ENCODE measurements at places on chromosomes 2 and 18. TPM values are rescaled to one million over a fixed set of nuclear protein-coding genes. Genes with fewer than 3 reads are reported as not detected.
A peak's percentile ranks its signal among the peaks of the same experiment; 100 is the strongest.

DNA sequence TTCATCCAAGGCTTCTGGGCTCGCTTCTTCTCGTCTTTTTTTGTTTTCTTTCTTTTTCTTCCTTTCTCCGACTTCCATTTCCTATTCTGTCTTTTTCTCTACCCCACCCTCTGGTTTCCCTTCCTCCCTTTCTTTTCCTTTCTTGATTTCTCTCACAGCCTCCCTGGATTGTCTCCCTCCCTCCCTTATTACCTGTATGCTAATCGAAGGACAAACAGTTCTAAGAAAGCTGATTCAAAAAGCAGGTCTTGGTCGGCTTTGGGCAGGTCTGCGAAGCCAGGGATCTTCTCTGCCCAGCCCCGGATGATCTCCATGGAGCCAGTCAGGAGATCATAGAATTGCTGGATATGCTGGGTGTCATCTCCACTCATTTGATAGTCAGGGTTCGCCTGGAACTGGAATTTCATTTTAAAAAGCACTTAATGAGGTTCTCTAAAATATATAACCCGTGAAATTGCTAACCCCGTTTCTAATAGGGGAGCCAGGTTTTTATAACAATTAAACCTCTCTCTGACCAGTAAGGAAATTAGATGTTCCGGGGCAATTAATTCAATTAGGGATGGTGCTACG is 5.9 kb downstream of the NR4A2 start:
- peaks cover 41% of the 10 kb centered on the region for H3K36me3 ChIP-seq
- H3K4me3 ChIP-seq: no peak overlapping the region
- H3K4me1 ChIP-seq: no peaks in the 10 kb centered on the region
- H3K27ac ChIP-seq: no peak overlapping the region
- H3K27me3 ChIP-seq: no peaks in the 10 kb centered on the region

POTEC gene
- not detected for total RNA-seq

DNA sequence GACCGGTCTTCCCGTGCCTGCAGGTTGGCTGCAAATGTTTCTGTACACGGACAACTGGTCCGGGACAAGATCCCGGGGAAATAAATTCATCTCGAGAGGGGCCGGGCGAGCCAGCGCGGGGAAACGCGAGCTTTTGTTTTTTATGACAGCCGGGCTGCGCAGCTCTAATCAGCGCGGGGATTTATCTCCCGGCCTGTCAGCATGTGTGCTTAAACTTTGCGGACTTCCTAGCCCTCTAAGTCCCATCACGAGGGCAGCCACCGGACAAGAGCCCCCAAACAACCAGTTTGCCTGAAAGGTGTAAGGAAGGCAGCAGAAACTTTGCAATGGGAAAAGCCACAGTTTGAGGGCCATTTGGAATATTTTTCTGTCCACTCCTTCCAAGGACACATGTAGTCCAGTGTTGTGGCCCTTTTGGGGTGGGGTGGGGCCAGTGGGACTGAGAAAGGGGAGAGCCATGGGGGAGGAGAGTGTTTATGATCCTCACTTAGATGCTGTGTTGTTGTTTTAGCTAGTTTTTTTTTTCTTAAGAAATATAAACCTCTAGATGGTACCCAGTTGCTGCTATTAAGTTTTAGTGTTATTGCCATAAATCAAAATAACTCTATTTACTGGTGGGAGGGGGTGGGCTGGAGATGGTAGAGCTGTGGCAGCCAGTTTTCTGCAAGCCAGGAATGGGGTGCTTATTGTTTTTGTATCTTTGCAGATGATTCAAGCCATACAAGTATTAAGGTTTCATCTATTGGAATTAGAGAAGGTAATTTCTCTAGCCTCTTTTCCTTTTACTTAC is 6.0 kb downstream of the MEIS1 start:
- H3K36me3 ChIP-seq: no peaks in the 10 kb centered on the region
- no peak for DNase-seq
- H3K27ac ChIP-seq: no peak overlapping the region
- H3K4me1 ChIP-seq: peaks cover 8% of the 10 kb centered on the region
- H3K4me3 ChIP-seq: no peak overlapping the region
- H3K27me3 ChIP-seq: no peaks in the 10 kb centered on the region

DNA sequence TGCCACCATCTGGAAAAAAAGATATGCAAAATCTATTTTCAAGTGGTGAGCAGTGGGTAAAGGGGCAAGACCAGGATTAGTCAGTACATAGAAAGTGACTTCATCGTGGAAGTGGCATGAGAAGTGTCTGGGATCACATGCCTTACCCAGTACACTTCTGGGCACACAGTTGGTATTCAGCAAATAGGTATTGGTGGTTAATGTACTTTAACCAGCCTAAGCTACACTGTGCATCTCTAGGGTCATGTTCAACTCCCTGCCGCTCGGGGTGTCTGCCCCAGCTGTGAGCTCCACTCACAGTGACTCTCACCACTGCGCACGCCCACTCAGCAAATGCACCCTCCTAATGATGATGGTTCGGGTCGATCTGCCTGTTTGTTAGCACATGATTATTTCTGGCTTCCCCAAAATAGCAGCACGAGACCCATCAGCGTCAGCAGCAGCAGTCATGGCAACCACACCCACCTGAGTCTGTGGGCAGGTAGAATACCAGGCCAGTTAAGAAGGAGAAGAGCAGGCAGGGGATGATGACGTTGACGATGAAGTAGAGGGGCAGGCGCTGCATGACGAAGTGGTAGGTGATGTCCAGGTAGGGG is 11.1 kb downstream of the CHRNA1 start:
- no peaks in the 10 kb centered on the region for H3K36me3 ChIP-seq
- DNase-seq: no peak
- no peaks in the 10 kb centered on the region for H3K27me3 ChIP-seq
- no peaks in the 10 kb centered on the region for H3K4me1 ChIP-seq
- no peak overlapping the region for H3K27ac ChIP-seq

GRCh38 chr2:233832869-233833311 is 21.4 kb downstream of the HJURP start:
- peaks cover 14% of the 10 kb centered on the region for H3K4me1 ChIP-seq
- H3K27ac ChIP-seq: no peak overlapping the region
- no peak overlapping the region for H3K4me3 ChIP-seq
- peak; percentile 69 for DNase-seq
- H3K27me3 ChIP-seq: no peaks in the 10 kb centered on the region
- peaks cover 37% of the 10 kb centered on the region for H3K36me3 ChIP-seq

- H3K4me1 ChIP-seq: peaks cover 7% of the 10 kb centered on the region
- H3K4me3 ChIP-seq: no peak overlapping the region
- H3K36me3 ChIP-seq: no peaks in the 10 kb centered on the region
Measured at GRCh38 chr2:8889978-8890377, 52.6 kb upstream of the KIDINS220 start.

DNA sequence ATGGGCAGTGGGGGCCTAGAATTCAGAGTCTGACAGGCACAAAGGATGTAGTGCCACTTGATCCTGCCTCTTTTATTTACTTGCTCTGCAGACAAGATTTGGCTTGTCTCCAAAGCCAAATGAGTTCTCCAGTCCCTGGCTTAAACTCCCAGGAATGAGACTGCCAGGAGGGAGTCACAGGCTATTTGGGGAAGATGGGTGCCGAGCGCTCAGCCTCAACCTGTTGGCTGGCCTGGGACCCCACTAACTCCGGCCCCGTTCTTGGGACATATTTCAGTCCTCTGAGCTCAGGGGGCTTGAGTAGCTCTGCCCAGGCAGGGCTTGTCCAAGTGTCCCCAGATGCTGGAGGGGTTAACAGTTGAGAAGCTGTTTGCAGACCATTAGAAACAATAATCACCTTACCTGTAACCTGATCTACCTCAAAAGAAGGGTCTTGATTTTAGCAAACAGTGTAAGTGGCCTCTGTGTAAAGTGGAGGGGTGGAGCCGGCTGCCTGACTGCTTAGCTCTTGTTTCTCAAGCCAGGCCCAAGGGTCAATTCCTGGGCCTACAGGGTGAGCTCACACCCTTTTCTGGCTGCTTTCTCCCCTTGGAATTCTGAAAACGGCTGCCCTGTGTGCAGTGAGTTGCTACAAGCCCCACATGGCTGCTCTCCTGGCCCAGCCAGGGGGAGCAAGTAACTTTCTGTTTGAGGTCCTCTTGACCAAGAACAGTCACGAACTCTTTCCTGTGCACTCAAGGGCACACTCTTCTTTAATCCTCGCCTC is 27.1 kb upstream of the FZD5 start:
- no peak overlapping the region for H3K4me3 ChIP-seq
- H3K27ac ChIP-seq: peak overlapping the region; percentile 69
- peaks cover 18% of the 10 kb centered on the region for H3K4me1 ChIP-seq
- peak; percentile 43 for DNase-seq
- H3K36me3 ChIP-seq: no peaks in the 10 kb centered on the region
- H3K27me3 ChIP-seq: no peaks in the 10 kb centered on the region

REG3G gene
- not detected for total RNA-seq

GRCh38 chr2:39356922-39357639 is 80.0 kb downstream of the MAP4K3 start:
- H3K4me3 ChIP-seq: no peak overlapping the region
- H3K36me3 ChIP-seq: peaks cover 13% of the 10 kb centered on the region
- no peaks in the 10 kb centered on the region for H3K27me3 ChIP-seq
- H3K27ac ChIP-seq: no peak overlapping the region
- no peaks in the 10 kb centered on the region for H3K4me1 ChIP-seq
- DNase-seq: no peak

GRCh38 chr2:175161-175786 is 88.6 kb downstream of the SH3YL1 start:
- H3K27me3 ChIP-seq: no peaks in the 10 kb centered on the region
- no peaks in the 10 kb centered on the region for H3K4me1 ChIP-seq
- no peak overlapping the region for H3K27ac ChIP-seq

GRCh38 chr2:42105330-42106256 is 57.8 kb downstream of the PKDCC start:
- no peak overlapping the region for H3K27ac ChIP-seq
- H3K36me3 ChIP-seq: peaks cover 14% of the 10 kb centered on the region
- no peaks in the 10 kb centered on the region for H3K27me3 ChIP-seq
- H3K4me3 ChIP-seq: no peak overlapping the region
- H3K4me1 ChIP-seq: peaks cover 7% of the 10 kb centered on the region

DNA sequence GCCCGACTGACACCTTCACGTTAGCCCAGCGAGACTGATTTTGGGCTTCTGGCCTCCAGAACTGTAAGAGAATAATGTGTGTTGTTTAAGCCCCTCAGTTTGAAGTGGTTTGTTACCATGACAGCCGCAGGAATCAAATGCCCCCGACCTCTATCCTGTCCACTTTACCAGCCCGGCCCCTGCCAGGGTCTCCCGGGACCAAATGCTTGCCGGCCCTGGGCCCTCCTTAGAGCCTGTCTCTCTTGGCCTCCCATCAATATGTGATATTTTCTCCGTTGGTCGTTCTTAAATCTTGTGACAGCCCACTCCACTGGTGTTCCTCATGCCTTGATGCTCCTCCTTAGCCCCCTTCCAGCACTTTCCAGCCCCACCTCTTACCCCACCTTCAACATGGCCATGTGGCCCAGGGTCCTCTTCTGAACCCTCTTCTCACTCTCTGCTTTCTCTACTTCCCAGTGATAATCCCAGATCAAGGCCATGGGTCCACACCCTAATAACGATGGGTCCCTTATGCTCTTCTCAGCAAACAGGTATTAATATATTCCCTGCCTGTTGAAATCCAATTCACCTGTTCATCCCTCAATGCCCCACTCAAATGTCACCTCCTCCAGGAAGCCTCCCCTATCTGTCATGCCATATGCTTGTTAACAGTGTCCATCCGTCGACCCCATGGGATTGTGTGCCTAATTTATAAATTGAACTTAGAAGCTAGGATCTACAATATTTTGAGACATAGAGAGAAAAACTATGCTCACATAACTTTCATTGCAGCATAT is 192.8 kb downstream of the ZFP36L2 start:
- no peaks in the 10 kb centered on the region for H3K36me3 ChIP-seq
- H3K27ac ChIP-seq: no peak overlapping the region
- no peak overlapping the region for H3K4me3 ChIP-seq
- DNase-seq: no peak

CETN1 gene
- not detected for total RNA-seq

DNA sequence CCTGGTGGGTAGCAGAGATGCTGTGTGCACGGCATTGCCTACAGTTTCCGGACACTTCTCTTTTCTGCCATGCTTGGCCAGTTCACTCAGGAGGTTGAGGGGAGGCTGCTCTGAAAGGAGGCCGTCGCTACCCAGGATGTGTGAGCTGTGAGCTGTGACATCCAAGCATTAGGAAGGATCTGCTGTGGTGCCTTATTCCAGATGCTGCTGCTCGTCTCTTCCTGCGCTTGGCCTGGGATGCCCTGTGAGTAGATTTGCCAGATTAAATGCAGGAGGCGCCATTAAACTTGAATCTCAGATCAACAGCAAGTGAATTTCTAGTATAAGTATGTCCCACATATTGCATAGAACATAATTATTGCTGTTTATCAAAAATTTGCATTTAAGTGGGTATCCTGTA is 124.2 kb upstream of the SIX3 start:
- H3K27ac ChIP-seq: no peak overlapping the region
- H3K27me3 ChIP-seq: peaks cover 88% of the 10 kb centered on the region
- no peak overlapping the region for H3K4me3 ChIP-seq
- DNase-seq: no peak

DNA sequence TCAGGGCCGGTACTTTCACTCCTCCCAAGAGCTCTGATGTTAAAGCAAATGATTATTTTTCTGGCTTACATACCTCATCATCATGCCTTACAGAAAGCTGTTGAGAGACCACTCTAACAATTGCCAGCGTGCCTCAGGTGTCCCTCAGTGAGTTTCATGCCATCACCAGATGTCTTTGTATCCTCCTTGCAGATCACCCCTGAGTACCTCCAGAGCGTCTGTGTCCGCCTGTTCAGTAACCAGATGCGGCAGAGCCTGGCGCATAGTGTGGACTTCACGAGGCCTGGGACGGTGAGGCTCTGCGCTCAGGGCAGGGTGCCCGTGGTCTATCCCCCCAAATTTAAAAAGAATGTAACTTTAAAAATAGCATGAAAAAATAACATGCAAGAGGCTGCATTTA is 41.3 kb downstream of the ARMC9 start:
- no peaks in the 10 kb centered on the region for H3K27me3 ChIP-seq
- no peak overlapping the region for H3K27ac ChIP-seq
- no peak overlapping the region for H3K4me3 ChIP-seq
- DNase-seq: no peak

SPEG gene
- total RNA-seq: 16.7 TPM

- H3K27me3 ChIP-seq: no peaks in the 10 kb centered on the region
- peaks cover 9% of the 10 kb centered on the region for H3K4me1 ChIP-seq
- peak; percentile 76 for DNase-seq
- no peak overlapping the region for H3K27ac ChIP-seq
- no peaks in the 10 kb centered on the region for H3K36me3 ChIP-seq
- H3K4me3 ChIP-seq: no peak overlapping the region
Measured at GRCh38 chr2:208040199-208041171, 15.2 kb upstream of the PLEKHM3 start.

DNA sequence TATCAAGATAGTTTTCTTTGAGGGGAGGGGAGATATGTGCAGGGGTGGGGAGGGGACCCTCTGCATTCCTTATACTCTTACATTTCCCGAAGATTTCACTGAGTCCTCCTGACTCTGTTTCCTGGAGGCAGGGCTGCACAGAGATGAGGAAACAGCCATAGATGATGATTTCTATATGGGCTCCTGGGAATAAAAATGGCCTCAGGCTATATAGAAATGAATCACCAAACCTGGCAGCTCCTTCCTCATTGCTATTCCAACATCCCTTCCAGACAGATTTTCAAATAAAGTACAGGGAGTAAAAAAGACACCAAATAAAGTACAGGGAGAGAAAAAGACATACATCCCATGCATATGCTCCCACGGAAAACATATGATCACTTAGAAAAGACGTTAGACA is 474.8 kb upstream of the RAB6C start:
- H3K27me3 ChIP-seq: no peaks in the 10 kb centered on the region
- no peak for DNase-seq
- no peak overlapping the region for H3K4me3 ChIP-seq
- H3K36me3 ChIP-seq: no peaks in the 10 kb centered on the region
- no peak overlapping the region for H3K27ac ChIP-seq

GRCh38 chr2:131058214-131058843 is 34.9 kb downstream of the FAM168B start:
- H3K4me3 ChIP-seq: no peak overlapping the region
- DNase-seq: no peak
- no peaks in the 10 kb centered on the region for H3K4me1 ChIP-seq

Measured in Calu3 (cell line).